ENCODE measurements at places on chromosomes 6 and 20.

GRCh38 chr6:169850154-169850553 lies 98.7 kb downstream of the ERMARD start:
- DNase-seq = no peak

- no peak for DNase-seq
Measured at GRCh38 chr6:102553214-102553613, 1159.7 kb downstream of the GRIK2 start.

DNA sequence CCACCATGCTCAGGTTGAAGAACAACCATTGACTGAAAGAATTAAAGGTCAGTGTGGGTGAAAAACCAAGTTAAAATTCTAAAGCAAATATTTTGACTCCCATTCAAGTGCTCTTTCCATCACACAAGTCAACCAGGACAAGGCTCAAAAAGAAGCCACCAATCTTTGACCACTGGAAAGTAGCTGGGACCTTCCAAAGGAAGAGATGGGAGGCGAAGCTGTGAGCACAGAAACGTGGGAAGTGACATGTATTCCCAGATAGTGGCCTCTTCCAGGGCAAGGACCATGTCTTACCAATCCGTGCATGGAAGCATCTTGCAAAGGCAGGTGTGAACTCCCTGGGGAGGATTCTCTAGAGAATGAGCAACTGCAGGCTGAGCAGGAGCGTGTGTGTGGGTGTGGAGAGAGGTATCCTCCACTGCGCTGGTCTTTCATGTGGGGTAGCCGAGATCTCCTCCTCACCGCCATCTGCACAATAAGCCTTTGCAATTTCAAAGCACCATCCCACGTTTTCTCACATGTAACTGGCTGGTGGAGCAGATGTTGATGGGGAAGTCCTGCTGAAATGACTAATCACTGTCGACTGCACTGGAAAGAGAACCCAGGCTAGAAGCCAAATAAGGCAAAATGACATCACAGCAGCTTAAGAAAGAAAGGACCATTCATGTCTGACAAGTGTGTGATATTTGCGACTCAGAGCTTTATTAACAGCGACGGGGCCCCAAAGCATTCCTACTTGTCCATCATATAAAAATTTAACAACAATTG lies 189.4 kb upstream of the RREB1 start:
- no peak for DNase-seq

GRCh38 chr6:116575227-116575626 lies 3.9 kb downstream of the RWDD1 start:
- DNase-seq = no peak

GRCh38 chr6:5143634-5144311 lies 58.6 kb downstream of the PPP1R3G start:
- DNase-seq = peak; percentile 85

- no peak for DNase-seq
Measured at GRCh38 chr6:14834851-14835530, 410.9 kb upstream of the JARID2 start.

DNA sequence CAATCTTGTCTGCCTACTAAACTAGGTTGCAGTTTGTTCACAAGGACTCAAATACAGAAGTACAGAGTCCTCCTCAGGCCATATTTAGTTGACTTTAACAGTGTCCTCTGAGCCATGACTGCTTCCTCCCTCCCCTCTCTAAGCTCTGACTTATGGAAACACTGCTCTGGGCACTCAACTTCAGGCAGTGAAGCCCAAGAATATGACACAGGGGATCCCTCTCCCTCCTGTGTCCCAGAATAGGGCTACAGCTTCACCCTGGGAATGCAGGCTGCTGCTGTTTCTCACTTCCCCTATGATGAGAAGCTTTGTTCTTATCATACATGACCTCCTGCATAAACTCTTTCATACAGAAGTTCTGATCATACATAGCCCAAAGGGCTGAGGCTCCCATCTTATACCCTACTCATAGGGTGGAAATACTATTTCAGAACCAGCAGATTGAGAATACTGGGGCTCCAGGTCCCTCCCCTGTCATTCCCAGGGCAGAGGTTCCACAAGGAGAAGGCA lies 97.3 kb upstream of the UST start:
- no peak for DNase-seq

DNA sequence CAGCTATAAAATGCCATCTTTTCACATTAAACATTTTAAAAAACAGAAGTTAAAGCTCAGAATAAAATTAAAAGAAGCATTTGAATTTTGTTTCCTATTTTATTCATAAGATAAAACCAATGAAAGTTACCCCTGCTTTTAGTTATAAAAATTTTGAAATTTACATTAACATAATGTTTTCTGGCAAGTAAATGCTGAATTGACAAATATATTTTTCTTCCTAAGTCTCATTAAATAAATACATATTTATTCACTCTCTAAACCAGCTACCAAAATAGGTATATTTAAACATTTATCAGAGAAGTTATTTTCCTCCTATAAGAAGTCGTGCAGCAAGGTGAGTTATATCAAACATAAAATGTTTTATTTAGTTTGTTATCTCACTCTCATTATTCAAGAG lies 213.6 kb downstream of the TRDN start:
- DNase-seq = no peak

DNA sequence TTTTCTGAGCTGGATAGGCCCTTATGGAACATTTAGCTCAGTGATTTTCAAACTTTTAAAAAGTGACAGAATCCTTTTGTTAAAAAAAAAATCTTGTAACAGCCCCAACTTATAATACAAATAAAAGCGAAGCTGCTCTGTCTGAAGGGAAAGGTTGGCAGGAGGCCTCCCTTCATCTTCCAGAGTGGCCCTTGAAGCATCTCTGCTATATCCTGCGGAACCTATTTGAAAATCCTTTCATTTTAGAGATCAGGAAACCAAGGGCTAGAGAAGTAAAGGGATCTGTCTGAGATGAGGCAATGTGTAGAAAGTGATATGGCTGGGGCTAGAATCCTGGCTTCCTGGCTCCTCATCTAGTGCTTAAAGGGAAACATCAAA lies 107.8 kb downstream of the UBE3D start:
- DNase-seq = no peak

DNA sequence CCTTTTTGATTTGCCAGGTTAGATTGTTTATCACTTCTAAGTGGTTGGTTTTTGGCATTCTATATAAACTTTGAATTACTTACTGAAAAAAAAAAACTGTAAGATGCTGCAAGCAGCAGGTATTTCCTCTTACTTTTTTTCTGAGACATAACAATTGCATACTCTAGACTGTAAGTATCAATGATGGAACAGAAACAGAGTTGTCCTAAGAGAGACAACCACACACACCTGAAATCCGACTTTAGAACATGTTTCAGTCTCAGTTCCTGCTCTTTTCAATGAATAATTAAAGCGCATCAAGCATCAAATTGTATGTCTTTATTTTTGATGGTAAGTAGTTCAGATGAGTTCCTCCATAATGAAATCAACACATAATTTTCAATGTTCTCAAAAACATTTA lies 105.3 kb upstream of the KHDRBS2 start:
- no peak for DNase-seq

- DNase-seq = peak; percentile 24
Measured at GRCh38 chr20:24674921-24675605, 205.6 kb downstream of the SYNDIG1 start.

DNA sequence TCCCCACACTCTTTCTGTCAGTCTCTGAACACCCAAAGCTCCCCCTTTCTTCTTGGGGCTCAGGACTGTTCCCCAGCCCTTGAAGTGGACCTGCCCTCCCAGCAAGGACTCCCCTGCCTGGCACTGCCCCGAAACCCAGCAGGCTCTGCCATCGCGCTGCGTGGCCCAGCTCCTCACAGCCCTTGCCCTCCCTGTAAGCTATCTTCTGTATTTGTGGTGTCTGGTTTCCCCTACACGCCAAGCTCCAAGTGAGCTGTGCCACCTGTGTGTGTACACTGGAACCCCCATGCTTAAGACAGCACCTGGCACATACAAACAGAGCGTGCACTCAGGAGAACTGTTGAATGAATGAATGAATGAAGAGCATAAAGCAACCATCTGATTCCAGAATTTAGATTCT lies 57.7 kb downstream of the TMEM242 start:
- DNase-seq = peak; percentile 16
